ENCODE measurements at places on chromosomes 2 and 18.
A peak's percentile ranks its signal among the peaks of the same experiment; 100 is the strongest.

DNA sequence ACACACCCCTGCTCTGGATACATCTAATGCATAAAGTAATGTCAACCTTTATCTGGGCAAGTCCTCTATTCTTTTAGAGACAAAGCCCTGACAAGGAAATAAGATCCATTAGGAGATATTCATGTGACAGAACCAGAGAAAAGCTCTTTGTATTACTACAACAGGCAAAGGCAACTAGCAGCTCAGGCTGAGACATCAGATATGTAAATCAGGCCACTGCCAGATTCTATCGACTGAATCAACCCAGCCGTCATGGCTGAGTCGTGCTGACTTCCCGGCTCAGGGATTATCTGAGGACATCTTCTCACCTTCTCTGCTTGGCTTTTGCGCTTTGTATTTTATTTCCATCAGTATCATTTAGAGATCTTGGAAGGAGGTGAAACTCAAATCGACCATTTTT is 294.5 kb downstream of the PLCL1 start:
- no peak for DNase-seq

DNA sequence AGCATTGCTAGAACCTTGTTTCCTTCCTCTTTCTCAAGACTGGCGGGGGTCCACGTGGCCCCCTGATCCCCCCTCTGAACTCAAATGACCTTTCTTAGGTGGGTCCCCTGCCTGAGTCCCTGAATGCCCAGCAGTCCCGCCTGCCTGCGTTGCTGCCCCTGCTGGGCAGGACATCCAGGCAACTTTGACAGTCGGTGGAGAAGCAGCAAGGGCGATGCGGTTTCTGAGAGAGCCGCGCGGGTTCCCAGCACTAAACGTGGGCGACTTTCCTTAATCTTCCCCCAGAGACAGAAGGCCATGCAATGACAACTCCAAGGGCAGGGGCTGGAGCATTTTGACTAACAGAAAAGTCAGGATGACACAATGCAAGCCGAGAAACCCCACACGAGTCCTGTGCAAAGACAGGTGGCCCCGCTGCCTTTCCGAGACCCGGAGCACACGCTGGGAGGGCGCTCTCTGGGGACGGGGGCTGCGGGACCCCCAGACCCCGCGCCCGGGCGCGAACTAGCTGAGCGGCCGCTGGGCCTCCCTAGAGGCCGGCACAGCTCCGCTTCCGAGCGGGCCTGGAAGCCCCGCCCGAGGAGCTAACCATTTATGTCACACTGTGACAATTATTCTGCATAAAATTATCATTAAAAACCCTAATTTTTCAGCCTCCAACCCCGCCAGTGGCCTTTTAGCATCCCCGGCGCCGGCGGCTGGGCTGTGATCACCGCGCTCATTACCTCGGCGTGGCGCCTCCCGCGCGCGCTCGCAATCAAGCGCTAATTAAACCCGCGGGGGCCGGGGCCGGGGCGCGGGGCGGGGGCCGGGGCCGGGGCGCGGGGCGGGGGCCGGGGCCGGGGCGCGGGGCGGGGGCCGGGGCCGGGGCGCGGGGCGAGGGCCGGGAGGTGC is 27.4 kb downstream of the ASB18 start:
- DNase-seq, result no peak

DNA sequence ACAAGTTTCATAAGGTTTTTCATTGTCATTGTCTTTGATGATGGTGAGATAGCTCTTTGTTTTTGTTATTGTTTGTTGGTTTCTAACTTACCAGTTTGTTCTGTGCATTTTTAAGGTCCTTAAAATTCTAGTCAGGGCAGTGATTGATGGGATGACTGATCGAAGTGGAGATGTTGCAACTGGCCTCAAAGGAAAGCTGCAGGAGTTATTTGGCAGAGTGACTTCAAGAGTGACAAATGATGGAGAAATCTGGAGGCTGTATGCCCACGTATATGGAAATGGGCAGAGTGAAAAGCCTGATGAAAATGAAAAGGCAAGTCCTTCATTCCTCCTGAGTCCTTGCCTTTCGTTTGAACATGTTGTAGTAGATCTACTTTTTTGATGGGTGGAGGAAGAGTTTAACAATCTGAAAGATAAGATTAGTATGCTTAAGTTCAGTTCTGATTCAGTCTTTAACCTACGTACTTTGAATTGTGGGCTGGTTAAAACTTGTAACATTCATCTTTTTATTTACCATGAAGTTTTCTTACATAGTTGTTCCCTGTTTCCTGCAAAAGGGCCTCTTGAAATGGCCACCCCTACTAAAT is 135.8 kb upstream of the LTBP1 start:
- DNase-seq, result no peak

DNA sequence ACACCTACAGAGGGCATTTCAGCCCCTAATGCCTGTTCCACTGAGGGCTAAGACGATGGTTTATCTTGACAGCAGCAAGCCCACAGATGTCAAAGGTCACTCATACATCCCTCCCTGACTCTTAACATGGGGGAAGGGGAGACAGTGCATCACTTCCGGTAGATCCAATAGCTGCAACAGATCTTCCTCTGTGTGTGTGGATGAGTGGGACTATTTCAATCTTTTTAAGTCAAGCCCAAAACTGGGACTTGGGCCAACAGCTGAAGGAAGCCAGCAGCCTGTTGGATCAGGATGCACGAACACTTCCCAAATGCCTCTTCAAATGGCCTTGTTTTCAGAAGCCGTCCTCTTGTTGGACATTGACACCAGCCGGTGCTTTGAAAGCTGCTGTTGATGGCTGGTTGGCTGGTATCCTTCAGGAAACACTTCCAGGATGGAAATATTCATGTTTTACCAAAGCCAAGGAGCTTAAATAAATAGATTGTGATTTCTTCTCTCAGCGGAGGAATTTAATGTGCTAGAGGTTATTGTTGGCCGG is 59.2 kb downstream of the IL1R2 start:
- DNase-seq, result no peak

DNA sequence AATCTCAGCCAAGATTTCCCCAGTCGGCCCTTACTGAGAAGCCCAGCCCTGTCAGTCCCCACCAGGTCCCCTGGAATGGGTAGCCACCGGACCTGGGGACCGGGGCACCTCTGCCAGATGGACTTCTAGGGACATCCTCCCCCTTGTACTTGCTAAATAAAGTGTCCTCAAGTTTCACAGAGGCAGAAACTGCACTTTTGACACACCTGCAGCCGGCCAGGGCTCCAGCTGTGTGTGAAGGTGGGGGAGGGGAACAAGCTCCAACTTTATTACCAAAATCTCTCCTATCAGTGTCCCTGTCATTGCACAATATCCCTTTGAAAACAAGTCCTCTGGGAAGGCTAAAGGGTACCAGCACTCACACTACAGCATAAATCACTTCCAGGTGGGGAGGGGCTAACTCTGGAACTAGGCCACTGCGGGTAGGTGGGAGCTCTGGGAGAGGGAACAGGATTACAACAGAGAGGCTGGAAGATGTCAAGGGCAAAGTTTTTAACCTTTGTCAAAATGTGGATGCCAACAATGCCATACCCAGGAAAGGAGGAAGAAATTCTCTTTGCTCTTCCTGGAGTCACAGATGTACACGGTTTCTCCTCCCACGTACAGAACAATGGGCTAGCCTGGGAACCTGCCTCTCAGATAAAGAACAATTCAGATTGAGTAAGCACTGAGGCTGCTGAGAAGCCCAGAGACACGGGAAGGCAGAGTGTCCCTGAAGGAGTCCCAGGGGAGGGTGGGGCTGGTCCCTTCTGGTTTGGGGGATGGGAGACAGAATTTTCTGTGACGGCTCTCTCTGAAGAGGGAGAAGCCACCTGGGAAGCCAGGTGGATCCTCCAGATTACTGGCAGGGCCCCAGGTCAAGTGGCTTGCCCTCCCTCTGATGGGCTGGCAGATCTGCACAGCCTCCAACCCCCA is 11.0 kb downstream of the SDC1 start:
- peak; percentile 79 for DNase-seq

- no peak for DNase-seq
Measured at GRCh38 chr2:127187081-127187775, 32.9 kb downstream of the CYP27C1 start.

DNA sequence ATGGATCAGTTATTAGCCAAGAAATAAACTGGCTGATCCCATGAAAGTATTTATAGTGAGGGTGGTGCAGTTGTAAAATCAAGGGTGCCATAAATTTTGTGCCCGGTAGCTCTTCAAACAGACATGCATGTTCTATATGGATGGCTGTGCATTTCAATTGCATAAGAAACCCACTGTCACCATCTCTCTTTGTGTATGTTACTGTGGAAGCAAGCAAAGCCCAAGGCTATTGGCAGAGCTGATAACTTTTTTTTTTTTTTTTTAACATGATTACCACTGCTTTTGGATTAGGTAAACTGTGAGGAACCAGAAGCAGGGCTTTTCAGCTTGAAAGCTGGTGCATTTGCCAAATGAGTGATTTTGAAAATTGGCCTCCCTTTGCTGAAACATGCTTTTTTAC is 332.6 kb downstream of the SOX11 start:
- DNase-seq, result no peak

- no peak for DNase-seq
Measured at GRCh38 chr2:161488879-161489278, 72.8 kb downstream of the TBR1 start.

GRCh38 chr2:138475277-138475776 is 26.2 kb upstream of the SPOPL start:
- DNase-seq, result no peak

DNA sequence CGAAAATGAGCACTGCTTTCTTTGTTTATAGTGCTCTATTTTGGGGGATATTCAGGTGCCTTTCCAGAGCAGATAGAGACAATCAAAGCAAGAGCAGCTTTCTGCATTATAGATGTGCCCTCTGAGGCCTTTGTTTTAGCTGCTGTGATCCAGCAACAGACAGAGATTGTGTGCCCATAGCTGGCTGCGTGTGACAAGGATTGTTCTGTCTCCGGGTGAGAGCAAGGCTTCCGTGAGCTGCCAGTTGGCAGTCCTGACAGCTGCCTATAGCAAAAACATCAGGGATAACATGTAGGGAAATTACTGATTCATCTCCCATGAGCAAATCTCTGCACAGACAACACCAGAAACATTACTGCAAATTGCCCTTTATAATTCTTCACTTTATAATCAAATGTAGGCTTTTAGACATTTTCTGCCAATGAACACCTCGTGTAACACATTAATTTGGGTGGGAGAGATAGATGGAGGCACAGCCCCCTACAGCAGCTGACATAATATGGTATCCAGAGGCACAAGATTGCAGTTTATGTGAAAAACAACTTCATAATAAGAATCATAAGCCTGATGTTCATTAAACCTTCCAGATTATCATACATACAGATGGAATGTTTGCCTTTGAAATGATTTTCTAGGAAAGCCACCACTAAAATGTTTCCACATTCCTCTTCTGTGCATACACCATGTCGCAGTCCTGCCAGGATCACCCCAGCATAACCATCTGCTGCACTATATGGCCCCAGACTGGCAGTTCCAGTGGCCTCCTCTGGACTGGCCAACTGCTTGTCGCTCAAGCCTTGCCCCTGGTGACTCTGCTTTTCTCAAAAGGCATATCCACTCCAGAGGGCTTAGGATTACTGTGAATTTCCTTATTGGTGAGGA is 131.2 kb downstream of the TRIB2 start:
- DNase-seq, result no peak

DNA sequence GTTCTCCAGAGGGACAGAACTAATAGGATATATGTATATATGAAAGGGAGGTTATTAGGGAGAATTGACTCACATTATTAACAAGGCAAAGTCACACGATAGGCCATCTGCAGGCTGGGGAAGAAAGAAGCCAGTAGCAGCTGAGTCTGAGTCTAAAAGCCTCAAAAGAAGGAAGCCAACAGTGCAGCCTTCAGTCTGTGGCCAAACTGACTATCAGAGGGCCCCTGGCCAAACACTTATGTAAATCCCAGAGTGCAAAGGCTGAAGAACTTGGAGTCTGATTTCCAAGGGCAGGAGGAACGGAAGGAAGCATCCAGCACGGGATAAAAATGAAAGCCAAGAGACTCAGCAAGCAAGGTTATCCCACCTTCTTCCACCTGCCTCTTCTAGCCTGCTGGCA is 108.0 kb upstream of the LDLRAD4 start:
- no peak for DNase-seq

- no peak for DNase-seq
Measured at GRCh38 chr2:67510745-67511144, 113.6 kb downstream of the ETAA1 start.

DNA sequence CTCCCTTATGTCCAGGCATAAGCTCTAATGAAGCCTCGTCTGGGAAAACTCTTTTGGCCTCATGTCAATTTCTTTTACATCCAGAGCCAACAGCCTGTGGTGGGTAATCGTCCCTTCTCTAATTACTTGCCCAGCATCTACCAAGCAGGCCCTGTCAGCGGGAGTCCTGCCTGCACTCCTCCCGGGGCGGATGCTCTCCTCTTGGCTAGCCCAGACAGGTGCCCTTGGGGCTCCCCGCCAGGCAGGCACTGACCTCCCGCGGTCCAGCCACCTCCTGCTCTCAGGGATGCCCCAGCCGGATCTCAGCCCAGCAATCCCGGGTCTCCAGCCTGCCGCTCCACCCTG is 74.2 kb downstream of the NCAPH start:
- DNase-seq, result peak; percentile 70

GRCh38 chr2:70086278-70086837 is 919 bp upstream of the PCBP1 start:
- DNase-seq, result peak; percentile 75

- DNase-seq, result no peak
Measured at GRCh38 chr2:174124181-174124580, 124.2 kb downstream of the OLA1 start.

DNA sequence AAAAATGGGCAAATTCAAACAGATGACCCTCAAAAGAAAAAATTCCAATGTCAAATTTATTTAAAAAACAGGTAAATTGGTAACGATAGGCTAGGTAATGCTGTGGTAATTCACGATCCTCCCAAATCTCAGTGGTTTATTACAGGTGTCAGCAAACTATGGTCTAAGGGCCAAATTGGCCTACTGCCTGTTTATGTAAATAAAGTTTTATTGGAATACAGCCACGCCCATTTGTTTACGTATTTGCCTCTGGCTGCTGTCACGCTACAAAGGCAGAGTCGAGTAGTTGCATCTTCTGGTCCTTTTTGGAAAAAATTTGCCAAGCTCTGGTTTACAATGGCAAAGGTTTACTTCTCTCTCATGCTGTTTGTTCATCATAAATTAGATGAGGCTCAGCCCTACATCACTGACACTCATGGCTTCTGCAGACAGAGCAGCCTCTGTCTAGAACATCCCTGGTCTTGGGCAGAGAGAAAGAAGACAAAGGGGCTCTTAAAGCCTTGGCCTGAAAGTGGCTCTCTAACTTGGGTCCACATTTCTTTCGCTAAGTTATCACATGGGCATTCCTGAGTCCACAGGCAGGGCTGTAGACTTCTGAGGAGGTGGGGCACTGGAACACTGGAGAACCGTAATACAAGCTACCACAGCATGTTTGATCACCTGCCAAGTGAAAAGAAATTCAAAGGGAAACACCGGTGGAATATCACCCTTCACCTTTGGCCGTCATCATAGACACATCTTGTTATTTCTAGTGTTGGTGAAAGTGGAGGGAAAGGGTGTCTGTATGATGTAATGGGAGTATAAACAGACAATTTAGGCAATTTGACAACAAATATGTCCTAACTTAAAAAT is 34.8 kb downstream of the SP110 start:
- DNase-seq, result no peak

DNA sequence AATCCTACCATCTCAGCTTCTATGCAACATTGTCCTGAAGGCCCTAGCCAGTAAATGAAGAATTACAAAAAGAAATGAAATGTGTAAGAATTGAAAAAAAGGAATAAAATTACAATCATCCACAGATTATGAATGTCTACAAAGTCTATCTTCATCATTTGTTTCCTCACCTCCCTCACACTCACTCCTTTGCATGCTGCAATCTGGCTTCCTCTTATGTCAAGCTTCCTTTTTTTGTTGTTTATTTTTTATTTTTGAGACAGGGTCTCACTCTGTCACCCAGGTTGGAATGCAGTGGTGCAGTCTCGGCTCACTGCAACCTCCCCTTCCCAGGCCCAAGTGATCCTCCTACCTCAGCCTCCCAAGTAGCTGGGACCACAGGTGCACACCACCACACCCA is 129.0 kb downstream of the CABYR start:
- DNase-seq, result no peak

All from NCI-H1105 (cell line).